ENCODE measurements at places on chromosomes 1 and 21.

GRCh38 chr1:21587602-21587953 lies 78.4 kb downstream of the ALPL start:
- no peak for DNase-seq

DNA sequence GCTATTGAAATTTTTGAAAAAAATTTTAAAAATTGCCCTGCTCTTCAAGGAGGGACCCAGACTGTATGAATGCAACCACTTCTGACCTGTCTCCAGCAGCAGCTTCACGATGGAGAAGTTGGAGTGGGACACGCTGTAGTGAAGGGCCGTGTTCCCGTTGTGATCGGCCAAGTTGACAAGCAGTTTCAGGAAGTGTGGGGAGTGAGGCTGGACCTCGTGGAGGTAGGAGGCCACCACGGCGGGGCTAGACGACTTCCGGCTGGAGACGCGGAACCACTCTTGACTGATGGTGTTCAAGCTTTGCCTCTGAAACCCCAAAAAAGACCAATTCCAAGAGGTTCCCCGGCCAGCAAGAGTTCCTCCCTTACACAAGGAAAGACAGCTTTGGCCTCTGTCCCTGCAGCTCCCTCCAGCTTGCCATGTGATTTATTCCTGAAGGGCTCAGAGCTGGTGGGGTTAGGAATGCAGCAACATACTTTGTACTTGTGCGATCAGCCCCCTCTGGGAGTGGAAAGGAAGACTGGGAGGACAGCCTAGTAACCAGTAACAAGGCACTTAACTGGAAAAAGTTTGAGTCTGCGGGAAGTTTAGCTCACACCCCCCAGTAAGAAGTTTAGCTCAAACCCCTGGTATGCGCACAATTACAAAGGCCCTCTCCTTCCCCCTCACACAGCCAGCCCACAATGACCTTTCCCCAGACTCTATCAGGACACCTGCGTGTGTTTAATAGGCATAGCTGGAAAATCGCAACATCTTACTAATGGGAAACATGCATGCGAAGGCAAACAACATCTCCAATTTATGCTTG lies 56.0 kb downstream of the KANK4 start:
- DNase-seq: peak; percentile 56

DNA sequence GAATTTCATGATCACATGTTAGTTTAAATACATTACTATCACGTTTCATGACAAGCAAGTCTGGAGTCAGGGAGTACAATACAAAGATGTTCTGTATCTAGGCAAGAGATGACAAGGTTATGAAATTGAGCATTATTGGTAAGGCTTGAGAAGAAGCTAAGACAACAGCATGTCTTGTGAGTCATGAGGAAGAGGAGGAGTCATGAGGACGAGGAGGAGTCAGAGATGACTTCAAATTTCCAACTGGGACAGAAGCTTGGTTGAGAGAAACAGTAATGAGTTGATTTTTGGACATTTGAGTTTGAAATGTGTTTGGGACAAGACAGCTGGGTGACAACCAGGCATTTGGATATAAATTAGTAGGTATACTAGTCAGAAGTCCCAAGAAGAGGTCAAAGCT lies 4.3 kb upstream of the UBE2U start:
- DNase-seq: no peak

- no peak for DNase-seq
These were observed 6.8 kb downstream of the ETV3L start for GRCh38 chr1:157092831-157093230.

DNA sequence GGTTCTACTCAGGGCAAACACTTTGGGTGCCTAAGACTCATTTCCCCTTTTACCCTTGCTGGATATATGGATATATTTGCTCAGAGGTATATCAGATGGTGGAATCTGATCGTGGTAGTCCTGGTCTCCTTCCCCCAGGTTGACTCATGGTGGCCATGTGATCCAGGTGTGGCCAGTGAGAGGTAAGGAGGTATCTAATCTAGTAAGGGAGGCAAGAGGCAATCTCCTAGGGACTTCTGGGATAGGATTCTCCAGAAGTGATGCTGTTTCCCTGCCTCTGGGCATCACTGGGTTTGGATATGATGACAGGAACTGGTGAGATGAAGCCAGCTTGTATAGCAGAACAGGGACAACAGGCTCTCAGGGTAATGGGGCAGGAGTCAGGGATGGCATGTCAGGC lies 8.5 kb upstream of the DENND2D start:
- DNase-seq: no peak

DNA sequence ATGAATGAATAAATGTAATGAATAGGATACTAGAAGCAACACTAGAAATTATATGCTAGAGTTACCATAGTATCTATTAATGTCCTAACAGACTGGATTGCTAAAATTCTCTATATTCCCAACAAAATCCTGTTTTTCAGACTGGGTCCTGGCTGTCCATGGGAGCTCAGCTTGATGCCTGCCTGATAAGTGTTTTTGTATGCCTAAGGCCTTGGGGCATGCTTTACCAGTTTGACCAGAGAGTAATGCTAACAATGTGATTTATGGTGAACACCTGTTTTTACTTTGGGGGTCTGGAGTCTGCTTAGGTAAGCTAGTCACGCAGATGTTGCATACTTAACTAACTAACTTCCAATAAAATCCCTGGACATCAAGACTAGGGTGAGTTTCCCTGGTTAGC lies 318.8 kb upstream of the DEPDC1 start:
- DNase-seq: no peak

DNA sequence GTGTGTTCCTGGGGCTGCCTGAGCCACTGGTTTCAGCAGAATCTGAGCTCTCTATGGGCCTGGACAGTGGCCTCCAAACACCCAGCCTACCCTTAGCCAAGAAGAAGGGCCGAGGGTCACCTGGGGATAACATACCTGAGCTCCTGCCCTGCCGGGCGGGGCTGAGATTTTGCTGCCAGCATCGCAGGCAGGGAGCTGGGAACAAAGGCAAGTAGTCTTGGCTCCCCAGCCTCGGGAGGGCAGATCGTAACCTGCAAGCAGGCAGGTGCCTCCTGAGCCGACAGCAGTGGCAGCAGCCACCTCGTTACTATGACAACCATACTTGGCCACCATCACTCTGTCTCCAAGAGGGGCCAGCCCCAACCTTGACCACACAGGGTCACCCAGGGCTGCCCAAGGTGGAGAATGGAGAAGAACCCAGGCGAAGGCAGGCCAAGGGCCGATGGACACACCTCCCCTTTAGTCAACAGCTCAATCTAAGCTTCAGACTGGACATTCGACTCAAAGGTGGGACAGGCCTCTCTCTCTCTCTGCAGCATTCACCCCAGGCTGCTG lies 54.6 kb downstream of the TOMM20 start:
- DNase-seq: no peak

DNA sequence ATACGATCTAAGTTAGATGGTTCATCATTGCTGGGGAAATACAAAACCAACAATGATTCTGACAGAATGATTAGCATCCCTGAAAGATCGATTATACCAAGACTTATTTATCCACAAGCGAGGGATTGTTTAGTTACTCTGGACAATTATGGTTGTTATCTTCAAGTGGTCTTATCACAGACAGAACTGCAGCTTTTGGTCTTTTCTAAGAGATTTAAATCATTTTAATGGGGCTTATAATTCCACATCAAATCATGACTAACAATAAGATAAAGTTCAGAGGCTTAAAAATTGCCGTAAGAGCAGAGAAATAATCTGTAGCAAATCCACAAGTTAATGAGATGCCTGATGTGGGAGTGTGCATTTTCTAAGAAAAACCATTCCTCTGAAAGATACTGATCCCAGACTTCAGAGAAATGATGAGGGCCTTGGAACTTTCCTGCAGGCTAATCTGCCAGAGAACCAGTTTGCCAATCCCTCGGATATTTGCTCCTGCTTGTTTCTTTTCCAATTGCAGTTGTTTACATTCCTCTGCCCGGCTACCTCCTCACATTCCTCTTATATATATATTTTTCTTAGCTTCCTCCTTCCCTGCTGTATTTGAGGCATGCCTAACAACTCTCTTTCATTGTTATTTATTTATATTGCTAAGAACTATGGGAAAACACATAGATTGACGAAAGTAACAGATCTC lies 134.8 kb downstream of the BACH1 start:
- no peak for DNase-seq

DNA sequence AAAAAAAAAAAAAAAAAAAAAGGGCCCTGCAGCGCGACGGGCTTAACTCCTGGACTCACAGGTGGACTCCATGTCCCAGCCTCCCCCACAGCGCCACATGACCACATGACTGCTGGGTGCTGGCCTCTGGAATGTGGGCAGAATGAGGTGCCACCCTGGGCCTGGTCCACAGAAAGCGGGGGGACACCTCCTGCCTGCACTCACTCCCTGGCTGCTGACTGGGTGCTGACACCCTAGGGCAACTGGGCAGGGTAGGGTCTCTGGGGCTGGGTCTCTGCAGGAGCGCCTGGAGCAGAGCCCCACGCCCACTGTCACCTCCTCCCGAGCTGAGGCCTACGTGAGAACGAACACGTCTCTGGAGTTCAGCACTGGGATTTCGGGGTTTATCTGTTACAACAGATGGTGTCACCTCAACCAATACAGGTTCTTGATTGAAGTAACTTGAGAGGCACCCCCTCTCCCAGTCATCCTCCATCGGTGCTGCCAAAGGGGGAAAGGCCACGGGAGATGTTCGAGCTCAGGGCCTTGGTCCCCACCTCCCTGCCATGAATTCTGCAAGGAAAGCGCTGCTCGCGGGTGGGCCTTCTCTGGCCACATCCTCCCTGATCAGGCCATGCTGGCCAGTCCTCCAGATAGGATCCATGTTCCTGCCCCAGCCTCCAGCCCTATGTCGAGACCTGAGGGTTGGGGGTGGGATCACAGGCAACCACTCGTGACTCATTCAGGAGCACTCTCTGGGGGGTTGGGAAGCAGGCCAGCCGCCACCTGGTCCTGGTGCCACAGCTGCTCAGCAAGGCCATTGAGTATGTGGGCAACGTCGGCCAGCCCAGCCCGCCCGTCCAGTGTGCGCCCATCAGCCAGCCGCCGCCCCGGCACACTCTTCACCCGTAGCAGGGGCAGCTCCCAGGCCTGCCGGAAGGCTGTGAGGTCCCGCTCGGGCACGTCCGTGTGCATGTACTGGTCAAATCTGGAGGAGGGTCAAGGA lies 5.4 kb downstream of the CPLANE2 start:
- no peak for DNase-seq

DNA sequence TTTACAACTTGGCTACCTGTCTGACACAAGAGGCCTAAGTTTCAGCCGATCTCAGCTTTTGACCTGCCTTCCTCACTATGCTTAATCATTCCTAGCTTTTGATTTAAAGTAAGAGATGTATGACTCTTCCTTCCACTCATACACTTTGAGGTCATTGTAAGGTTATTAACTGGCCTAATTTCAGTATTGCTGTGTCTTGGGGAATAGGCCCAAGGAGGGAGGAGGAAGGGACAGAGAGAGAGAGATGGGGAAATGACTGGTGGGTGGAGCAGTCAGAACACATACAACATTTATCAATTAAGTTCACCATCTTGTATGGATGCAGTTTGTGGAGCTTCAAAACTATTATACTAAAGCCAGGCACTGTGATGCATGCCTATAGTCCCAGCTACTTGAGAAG lies 28.3 kb upstream of the FAM20B start:
- DNase-seq: no peak

DNA sequence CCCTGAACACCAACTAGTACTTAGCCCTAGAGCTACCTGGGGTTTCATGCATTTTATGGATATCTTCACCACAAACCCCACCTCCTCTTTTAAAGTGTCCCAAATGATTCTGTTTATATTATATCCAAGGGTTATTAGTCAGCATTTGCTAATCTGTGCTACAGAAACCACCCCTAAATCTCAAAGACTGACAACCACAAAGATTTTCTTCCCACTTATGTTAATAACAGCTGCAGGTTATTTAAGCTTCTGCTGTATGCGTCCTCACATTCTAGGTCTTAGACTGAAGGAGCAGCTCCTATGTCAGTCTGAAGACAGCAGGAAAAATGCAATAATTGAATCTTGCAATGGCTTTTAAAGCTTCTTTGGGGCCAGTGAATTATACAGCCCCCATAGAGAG lies 11.2 kb upstream of the PHC2 start:
- no peak for DNase-seq

GRCh38 chr1:61980561-61980960 lies 214.1 kb upstream of the L1TD1 start:
- peak; percentile 42 for DNase-seq

DNA sequence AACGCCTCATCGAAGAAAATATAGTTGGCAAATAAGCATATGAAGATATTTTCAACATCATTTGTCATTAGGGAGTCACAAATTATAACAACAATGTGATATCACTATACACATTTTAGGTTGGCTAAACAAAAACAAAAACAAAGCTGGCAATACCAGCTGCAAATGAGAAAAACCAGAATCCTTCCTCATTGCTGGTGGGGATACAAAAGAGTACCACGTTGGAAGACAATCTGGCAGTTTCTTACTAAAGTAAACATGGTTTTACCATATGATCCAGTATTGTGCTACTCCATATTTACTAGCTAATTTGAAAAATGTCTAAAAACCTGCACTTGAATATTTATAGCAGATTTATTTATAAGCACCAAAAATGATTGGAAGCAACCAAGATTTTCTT lies 1204.1 kb downstream of the MRPL39 start:
- DNase-seq: no peak

DNA sequence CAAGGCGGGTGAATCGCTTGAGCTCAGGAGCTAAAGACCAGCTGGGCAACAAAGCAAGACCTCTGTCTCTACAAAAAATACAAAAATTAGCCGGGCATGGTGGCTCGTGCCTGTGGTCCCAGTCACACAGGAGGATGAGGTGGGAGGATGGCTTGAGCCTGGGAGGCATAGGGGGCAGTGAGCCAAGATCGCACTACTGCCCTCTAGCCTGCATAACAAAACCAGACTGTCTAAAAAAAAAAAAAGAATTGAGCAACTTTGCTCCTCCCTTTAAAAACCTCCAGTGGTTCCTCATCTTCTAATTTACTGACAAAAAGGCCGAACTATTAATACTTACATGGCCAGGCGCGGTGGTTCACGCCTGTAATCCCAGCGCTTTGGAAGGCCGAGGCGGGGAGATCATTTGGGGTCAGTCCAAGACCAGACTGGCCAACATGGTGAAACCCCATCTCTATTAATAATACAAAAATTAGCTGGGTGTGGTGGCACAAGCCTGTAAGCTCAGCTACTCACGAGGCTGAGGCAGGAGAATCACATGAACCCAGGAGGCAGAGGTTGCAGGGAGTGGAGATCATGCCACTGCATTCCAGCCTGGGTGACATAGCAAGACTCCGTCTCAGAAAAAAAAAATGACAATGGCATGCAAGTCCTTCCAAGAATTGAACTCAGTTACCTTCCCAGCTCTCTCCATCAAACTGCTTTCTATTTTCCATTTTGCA lies 4.4 kb downstream of the ACBD3 start:
- peak; percentile 33 for DNase-seq

Data from neural progenitor cell (in vitro differentiated cells).